ENCODE measurements at places on chromosomes 4 and X.

DNA sequence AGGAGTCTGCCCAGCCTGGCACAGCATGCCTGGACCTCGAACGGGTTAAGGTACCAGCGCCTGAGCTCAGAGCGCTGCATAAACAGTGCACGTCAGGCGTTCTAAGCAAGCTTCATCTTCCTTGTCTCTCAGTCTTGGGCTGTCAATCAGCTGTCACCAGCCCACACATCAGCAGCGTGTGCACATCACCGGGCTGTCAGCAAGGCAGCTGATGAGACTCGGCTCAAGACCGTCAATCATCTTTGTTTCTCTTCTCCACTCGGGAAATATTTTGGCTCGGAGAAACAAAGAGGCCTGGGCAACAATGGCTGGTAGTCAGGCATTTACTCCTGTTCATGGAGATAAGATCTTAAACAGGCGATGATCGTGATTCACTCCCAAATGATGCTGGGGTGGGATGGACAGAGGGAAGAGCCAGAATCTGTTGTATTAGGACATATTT lies 141.3 kb downstream of the LDB2 start:
- peak; percentile 9 for DNase-seq

- DNase-seq, result no peak
Measured at GRCh38 chrX:87583679-87584078, 66.1 kb downstream of the KLHL4 start.

- DNase-seq, result no peak
Measured at GRCh38 chr4:169761846-169762245, 4.1 kb upstream of the HPF1 start.

- DNase-seq, result no peak
Measured at GRCh38 chr4:174910271-174910670, 7.9 kb upstream of the ADAM29 start.

DNA sequence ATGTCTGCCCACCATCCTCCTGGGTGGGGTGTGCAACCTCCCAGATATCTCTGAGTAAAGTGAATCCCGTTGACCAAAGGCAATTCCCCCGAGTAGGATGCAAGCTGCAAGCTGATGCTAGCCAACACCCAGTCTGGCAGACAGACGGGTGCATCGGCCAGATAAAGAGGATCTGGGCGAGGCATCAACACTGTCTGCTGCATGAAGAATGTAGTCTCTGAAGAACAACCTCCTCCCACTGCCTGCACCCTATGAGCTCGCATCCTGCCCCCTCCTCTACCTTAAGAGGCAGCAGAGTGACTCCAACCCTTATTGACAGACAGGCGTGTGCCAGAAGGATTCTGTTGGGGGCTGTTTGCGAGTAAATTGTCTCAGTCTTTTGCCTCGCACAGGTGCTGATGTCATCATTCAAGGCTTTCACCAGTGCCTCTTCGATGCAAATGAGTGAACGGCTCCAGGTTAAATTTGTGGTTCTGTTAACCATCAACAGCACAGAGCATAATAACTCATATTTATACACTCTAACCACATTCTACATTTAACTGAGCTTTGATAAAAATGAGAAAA lies 546.9 kb downstream of the BCOR start:
- no peak for DNase-seq

GRCh38 chrX:71198066-71198465 lies 25.0 kb upstream of the GJB1 start:
- no peak for DNase-seq

- no peak for DNase-seq
Measured at GRCh38 chr4:86946868-86947500, 12.2 kb downstream of the AFF1 start.

GRCh38 chr4:86484241-86484640 lies 109.9 kb upstream of the PTPN13 start:
- DNase-seq, result no peak

DNA sequence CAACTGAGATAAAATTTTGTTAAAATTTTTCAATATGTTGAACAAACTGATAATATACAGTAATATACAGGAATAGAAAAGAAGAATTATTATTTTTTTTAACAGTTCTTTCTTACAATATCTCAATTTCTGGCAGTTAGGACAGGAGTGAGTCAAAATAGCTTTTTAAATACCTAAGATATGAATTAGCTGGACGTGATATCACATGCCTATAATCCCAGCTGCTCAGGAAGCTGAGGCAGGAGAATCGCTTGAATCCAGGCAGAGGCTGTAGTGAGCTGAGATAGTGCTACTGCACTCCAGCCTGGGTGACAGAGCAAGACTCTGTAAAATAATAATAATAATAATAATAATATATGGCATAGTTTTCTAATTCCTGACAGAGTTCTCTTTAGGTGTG lies 1039.3 kb downstream of the STPG2 start:
- DNase-seq, result no peak

DNA sequence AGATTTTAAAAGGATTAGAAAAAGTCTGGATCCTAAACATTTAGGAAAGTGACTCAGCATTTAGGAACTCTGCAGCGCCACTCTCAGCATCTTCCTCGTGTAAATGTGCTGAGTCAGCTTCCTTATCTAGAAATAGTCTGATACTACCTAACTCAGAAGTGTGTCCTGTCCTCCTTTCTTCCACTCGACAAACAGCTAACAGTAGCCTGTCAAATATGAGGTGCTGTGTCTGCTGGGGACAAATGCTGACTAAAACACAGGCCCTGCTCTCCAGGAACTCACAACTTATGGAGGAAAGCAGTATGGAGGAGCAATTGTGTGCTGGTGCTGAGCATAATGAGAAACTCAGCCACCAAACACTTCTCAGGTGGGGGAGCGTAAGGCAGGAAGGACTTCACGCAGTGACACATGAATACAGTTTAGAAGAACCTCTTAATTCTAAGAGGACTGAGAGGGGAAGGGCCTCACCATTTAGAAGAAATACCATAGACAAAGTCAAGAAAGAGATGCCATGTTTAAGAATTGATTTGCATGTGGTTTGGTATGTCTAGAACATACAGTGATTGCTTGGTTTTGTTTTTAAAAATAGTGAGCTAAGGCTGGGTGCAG lies 125.3 kb downstream of the SOWAHB start:
- DNase-seq, result no peak

GRCh38 chr4:177455561-177455970 lies 13.3 kb upstream of the AGA start:
- DNase-seq, result no peak

DNA sequence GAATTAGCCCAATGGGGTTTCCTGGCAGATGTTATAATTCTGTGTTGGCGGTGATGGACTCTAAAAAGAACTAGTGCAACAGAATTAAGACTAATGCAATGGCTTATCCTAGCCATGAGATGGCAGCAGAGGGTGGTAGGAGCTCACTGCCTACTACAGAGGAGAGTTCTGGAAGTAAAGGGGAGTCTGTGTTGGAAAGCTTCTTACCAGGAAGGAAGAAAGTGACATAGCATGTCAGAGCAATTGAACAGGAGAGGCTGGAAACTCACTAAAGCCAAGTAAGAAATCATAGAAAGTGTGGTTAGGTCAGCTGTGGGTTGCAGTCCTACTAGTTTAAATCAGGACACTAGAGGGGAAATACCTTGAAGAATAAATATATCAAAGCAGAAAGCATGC lies 6.3 kb upstream of the TRPC5OS start:
- peak; percentile 0 for DNase-seq

- DNase-seq, result no peak
Measured at GRCh38 chr4:123749383-123749782, 352.8 kb downstream of the SPRY1 start.

DNA sequence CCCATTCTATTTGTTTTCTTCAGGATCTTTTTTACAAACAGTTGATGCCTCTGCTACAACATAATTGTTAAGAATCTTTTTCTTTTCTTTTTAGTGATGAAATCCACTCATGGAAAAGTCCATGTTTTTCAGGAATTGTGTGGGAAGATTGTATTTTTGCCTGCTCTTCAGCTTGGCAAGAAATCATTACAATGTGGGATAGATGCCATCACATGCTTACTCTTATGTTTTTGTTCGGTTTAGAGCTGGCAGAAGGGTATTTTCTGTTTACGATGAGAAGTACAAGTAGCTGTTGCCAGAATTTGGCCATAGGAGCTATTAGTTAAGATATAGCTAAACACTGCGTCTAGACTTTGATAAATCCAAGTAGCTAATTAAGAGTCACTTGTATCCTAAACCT lies 2585.3 kb downstream of the ARAP2 start:
- no peak for DNase-seq

- DNase-seq, result no peak
Measured at GRCh38 chrX:54447461-54447860, 7.3 kb downstream of the TSR2 start.

DNA sequence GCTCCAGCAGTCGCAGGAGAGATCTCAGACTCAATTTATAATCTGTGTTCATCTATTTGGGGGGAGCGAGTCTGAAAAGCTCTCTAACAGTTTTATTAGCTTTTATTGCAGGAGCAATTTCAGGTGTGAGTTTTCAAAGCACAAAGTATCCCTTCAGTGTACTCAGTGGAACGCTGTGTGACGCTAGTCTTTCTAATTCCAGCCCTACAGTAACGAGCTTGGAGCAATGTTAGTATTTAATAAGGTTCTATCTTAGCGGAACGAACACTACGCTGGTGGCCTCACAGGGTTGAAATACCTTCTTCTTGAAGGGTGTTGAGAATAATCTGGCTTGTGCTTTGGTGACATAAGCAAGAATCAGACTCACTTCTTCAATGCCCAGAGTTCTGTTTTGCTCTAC lies 8.4 kb downstream of the HS3ST1 start:
- DNase-seq, result no peak

DNA sequence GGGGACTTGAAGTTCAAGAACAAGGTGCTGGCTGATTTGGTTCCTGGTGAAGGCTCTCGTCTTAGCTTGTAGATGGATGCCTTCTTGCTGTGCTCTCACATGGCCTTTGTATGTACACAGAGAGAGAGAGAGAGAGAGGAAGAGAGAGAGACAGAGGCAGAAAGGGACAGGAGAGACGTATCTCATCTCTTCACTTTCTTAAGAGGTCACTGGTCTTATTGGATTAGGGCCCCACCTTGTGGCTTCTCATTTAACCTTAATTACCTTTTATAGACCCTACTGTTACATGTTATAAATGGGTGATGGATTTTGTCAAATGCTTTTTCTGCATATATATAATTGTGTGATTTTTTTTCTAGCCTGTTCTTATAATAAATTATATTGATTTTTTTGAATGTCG lies 1444.2 kb downstream of the ADGRL3 start:
- DNase-seq, result no peak

DNA sequence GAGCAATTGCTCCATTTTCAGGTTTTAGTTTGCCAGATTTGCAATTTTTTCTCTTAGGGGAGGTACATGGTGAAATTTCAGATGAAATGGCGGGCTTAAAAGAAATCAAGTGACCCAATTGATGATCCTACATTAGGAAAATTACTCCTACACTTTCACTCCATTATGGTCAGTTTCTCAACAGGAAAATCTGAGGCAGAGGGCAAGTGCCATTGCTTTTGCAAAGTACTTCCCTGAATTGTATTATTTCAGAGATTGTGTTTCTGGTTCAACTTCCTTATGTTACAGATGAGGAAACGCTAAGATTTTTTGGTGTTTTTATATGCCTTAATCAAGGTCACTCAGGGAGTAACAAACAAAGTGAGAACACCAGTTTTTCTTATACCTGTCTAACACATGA lies 302.2 kb downstream of the ARAP2 start:
- no peak for DNase-seq

GRCh38 chrX:80876877-80877276 lies 67.2 kb upstream of the BRWD3 start:
- no peak for DNase-seq

GRCh38 chrX:133979641-133980230 lies 5.7 kb downstream of the GPC3 start:
- no peak for DNase-seq

DNA sequence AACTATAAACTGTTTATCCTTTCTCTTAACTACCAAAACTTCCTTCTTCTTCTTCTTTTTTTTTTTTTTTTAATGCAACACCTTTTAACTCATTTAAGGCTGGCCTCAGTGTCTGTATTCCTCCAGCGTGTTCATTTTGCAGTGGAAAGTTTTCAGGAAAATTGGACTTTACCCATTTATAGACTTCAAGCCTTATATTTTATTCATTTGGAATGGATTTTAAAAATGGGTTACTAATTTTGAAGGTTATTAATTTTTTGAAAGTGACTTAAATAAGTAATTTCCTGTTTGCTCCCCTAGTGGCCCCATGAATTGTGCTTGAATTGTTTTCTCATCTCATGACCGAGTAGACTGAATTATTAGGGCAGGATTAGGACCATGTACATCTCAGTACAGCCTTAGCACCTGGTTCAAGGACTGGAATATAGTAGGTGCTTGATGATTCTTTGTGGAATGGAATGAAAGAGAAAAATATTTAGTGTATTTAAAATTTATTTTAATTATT lies 282.7 kb downstream of the ANKRD50 start:
- no peak for DNase-seq

- no peak for DNase-seq
Measured at GRCh38 chr4:174204164-174204831, 79.2 kb downstream of the FBXO8 start.

GRCh38 chr4:121156822-121157769 lies 7.0 kb downstream of the TNIP3 start:
- peak; percentile 10 for DNase-seq

DNA sequence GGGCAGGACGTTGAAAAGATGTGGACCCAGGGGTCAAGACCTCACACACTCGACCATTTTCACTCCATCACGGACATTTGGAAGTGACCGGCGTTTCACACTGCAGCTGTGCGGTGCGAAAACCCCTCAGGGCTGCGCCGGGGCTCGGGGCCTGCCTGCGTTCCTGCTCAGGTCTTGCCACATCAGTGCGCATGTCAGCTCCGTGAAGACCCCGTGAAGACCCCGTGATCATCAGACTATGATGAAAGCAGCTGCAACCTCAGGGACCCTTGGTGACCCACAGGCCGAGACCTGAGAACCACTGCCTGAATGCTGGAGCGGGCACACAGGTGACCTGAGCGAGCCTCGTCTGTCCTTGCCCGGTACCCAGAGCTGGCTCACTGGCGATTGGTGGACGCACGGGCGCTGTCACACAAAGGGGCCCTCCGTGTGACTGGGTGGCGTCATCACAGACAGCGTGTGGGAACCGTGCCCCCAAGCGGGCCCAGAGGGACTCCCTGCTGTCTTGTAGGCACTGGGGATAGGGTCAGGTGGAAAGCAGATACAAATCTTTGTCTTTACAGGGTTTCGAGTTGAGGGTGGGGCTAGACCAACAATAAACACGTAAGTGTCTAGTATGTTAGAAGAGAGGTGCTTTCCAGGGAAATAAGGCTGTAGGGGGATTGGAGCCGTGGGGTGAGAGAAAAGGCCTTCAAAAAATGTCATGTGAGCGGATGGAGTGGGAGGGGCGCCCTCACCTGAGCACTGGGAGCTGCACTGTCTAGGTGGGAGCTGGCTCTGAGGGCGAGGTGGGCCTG lies 12.7 kb downstream of the MSANTD1 start:
- no peak for DNase-seq

DNA sequence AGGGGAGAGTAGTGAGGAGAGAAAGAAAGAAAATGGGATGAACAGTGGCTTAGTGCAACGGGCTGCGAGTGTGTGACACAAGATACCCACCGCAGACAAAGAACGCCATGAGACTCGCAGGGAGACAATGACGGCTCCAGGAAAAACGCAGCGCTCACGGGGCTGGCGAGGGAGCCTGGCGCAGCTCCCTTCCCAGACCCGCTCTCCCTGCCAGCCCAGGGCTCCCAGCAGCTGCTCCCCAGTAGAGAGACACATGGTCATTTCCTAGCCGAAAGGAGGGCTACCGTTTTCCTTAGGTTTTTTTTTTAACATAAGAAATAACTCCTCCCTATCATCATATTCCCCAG lies 149.5 kb downstream of the MAML3 start:
- DNase-seq, result no peak

Measured in HTR-8/SVneo (cell line).